ENCODE measurements at places on chromosomes 1 and 21.
A peak's percentile ranks its signal among the peaks of the same experiment; 100 is the strongest.

GRCh38 chr1:5830771-5831599, 161.2 kb downstream of the NPHP4 start:
- no peak for DNase-seq

- peak; percentile 45 for DNase-seq
These were observed 466.3 kb downstream of the LMO4 start for GRCh38 chr1:87794788-87795614.

DNA sequence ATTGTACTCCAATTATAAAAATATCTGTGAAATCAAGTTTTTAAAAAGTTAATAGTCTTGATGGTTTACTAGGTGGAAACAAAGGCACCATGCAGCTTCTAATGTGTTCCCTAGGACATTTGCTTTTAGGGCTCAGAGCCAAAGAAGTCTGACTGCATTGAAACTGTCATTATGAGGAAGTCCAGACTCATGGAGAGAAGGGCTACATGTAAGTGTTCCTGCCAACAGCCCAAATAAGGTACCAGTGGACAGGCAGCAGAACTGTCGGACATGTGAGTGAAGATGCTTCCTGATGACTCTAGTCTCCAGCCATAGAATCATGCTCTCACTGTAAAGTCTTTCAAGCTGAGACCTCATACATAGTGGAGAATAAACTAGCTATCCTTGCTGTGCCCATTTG, 287.6 kb downstream of the AKT3 start:
- no peak for DNase-seq

- no peak for DNase-seq
These were observed 41.7 kb downstream of the SLC30A1 start for GRCh38 chr1:211537253-211537652.

- no peak for DNase-seq
These were observed 40.1 kb upstream of the HMCN1 start for GRCh38 chr1:185694081-185694480.

DNA sequence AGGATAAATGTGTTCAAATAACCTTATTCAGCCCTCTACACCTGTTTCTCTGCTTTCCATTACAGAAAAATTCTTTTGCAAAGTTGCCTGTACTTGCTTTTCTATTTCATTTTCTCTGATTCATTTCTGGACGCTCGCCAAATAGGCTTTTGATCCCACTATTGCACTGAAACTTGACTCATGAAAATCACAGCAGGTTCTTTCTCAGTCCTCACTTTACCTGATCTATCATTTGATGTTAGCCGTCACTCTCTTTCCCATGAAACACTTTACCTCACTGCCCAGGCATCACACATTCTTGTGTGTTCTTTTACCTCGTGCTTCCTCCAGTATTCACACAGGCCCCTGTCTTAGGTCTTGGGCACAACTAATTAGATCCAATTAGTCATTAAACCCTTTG, 26.2 kb downstream of the HSPA13 start:
- no peak for DNase-seq

DNA sequence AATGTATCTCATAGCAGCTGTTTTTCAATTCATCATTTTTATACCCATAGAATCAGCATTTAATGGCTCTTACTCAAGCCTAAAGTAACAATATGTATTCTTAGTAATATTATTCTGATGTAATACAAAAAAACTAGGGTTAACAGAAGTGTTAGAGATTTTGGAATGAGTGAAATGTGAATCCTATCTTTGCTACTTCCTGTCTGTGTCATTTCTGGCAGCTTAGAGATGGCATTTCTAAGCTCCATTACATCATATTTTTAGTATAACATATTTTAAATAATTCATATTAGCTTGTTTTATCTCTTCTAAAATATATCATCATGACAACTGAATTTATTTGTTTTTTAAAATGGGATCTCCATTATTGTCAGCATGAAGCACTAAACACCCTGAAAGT, 90.2 kb downstream of the LRRC7 start:
- no peak for DNase-seq

DNA sequence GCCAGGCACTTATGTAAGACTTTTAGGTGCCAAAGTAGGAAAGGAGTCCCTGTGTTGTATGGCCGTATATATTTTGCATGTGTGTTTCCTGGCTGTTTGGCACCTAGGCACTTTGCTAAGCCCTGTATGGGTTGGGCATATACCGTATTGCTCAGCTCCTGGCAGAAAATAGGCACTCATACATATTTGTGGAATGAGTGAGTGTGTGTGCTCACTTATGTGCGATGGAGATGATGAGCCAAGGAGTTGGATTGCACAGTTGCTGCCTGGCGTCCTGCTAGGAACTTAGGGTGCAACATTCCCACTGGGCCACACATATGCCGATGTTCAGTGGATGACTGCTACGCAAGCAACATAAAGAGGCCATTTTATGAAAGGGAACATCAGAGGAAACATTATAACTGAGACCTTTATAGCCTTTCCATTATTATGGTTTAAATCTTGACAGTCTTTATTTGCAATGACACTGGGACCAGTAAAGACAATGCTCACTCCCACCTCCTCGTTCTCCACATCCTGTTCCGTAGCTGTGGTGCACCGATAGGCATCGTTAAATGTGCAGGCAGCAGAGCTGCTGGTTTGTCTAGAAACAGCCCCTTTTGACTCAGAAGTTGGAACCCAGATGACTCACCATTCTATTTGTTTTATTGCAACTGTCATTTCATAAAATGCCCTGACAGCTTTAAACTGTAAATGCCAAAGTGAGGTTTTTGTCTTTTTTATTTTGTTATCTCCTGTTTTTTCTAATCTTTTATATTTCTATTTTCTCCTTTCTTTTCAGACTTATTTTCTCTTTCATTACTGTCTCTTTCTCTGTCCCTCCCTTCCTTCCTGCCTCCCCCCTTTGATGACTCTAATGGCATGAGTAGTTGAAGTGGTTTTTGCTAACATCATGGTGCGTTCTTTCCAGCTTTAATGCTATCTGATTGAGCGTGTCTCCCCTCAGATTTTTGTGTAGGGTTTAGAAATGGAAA, 36.1 kb downstream of the PEX14 start:
- DNase-seq = peak; percentile 66

DNA sequence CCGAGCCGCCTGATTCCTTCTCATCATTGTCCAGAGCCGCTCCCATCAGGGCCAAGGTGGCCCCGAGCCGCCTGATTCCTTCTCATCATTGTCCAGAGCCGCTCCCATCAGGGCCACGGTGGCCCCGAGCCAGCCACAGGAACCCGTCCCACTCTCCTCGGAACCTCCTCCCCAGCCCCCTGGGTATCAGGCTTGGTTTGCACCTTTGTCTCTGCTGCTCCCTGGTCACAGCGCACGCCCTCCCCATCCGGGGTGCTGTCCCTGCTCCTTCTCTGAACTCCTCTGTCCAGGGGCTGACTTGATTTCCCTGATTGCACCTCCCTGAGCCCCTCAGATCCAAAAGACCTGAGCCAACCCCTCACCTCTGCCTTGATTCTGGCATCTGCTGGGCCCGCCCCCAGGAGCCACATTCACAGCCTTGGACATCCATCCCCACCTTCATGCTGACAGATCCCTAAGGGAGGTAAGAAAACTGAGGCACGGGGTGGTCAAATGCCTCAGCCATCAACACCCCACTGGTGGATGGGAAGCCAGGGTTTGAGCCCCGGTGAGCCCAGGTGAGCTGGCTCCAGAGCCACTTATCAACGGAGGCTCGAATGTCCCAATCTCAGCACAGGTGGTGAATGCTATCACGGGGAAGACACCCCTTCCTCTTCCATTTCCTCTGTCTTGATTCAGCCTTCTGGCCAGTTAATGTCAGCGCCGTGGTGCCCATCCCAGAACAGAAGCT, 25.6 kb upstream of the COL18A1 start:
- no peak for DNase-seq

DNA sequence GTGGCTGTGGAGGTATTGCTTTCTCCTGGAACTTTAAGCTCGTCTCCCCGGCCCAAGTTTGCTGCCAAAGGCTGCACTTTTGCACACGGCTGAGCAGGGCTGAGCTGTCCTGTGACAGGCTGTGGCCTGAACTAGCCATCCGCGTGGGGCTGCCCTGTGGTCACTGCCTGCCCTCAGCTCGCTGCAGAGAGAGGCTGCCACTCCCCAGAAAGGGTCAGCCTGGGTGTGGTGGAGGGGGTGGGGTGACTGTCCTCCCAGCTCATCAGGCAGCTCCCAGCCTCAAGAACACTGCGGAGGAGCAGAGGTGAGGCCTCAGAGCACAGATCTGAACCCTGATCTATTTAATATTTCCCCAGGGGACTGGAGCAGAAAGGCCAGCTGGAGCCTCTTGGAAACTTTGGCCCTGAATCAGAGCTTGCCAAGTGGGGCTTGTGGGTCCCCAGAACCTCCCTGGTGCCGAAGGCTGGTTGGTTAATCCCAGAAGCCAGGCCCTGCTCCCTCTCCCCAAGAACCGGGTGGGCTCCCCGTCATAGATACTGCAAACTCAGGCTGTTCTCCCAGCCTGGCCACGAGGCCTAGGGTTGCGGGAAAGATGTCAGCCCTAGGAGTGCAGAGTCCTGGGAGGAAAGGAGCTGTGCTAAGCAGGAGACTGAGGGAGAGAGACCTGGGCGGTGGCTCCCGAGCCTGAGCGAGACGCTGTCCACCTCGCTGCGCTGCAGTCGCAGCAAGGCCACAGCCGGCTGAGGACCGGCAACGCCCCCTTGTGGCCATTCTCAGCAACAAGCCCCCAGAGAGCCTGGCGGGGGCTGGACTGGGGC, 125.1 kb upstream of the IPO9 start:
- no peak for DNase-seq

DNA sequence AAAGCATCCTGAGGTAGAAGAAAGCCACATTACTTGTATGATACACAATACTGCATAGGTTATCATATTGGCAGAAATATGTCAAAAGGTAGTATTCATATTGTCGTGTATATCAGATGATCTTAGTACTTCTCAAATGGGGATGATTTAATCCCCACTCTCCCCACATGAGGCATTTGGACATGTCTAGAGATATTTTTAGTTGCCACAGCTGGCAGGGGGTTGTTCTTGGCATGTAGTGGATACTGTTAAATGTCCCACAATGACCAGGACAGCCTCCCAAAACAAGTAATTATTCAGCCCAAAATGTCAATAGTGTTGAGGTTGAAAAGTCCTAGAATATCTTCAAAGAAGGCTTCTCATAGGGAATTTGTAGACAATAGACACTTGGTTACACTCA, 162.8 kb downstream of the NEGR1 start:
- no peak for DNase-seq

- DNase-seq = no peak
These were observed 64.0 kb upstream of the KIF1B start for GRCh38 chr1:10146391-10146790.

GRCh38 chr21:32456497-32456918, 44.0 kb downstream of the EVA1C start:
- DNase-seq = no peak

DNA sequence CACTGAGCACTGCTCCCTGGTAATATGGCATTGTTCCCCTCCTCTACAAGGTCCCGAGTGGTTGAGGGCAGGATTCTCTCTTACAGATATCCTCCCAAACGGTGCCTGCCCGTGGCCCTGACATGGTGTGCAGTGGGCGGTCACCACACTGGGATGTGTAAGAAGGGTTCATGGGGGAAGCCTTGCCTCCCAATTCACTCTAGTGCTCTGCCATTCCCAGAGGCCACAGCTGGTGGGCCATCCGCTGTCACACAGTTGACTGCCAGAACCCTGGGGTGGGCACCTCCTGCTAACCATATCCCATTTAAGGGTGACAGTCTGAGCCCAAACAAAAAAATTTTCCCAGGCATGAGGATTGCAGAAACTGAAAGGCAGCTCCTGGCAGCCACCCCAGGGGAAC, 9.1 kb downstream of the GJA5 start:
- DNase-seq = no peak

DNA sequence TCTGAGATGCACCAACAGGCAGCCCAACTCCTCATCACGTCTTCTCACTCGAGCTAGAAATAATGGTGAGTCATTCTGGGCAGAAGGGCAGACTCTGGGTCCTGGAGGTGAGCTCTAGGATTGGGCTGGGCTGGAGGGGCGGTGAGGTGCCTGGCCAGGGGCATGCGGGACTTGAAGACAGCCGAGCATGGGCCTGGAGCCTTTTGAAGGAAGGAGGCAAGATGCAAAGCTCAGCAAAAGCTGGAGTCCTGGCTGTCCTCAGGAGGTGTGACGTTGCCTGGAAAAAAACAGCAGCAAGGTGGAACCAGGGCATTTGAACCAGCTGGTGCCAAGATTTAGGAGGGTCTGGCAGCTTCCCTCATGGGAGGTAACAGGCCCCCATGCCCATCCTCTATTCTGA, 712 bp downstream of the KCNA2 start:
- no peak for DNase-seq

GRCh38 chr1:1003618-1004419, 3.9 kb upstream of the HES4 start:
- DNase-seq = no peak
